ENCODE measurements at places on chromosomes 5 and 9.
A peak's percentile ranks its signal among the peaks of the same experiment; 100 is the strongest.

- DNase-seq, result no peak
Observed at GRCh38 chr5:146173597-146173996, 8.9 kb downstream of the LARS1 start.

GRCh38 chr9:14270358-14271092 is 43.4 kb downstream of the NFIB start:
- DNase-seq, result peak; percentile 33

DNA sequence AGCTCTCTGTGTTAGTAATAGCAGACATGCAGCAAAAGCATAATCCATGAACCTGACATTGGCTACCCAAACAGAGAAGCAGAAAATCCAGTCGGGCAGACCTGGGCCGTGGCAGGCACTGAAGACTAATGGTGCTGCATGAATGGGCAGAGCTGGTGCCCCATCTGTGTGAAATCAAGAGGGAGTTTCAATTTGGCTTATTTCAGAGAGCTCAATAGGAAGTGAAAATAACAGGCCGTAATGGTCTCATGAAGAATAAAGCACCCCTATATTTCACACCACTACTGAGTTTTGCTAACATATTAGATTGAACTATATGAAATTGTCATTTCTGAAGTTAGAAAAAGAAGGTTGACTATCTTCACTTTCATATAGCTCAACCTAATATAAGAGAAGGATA is 149.7 kb downstream of the ENC1 start:
- DNase-seq, result no peak

- DNase-seq, result peak; percentile 35
Observed at GRCh38 chr5:139091439-139092156, 106.6 kb downstream of the SIL1 start.

DNA sequence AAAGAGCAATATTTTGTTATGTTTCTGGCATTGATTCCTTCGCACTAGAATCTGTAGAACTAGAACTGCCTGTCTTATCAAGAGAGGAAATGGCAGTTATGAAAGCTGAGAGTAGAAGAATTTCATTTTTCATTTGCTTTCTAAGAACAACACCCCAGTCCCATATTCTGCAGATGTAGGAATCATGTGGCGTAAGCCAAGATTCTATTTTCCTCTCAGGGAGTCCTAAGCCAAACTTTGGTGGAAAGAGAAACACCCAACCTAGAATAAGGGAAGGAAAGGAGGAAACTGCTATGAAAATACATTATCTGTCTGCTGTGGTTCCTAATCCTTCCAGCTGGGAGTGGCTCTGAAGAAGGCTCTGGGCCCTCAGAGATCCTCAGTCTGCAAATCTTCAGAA is 1176.9 kb upstream of the C9orf72 start:
- no peak for DNase-seq

- no peak for DNase-seq
Observed at GRCh38 chr5:125272357-125272756, 525.9 kb upstream of the ZNF608 start.

DNA sequence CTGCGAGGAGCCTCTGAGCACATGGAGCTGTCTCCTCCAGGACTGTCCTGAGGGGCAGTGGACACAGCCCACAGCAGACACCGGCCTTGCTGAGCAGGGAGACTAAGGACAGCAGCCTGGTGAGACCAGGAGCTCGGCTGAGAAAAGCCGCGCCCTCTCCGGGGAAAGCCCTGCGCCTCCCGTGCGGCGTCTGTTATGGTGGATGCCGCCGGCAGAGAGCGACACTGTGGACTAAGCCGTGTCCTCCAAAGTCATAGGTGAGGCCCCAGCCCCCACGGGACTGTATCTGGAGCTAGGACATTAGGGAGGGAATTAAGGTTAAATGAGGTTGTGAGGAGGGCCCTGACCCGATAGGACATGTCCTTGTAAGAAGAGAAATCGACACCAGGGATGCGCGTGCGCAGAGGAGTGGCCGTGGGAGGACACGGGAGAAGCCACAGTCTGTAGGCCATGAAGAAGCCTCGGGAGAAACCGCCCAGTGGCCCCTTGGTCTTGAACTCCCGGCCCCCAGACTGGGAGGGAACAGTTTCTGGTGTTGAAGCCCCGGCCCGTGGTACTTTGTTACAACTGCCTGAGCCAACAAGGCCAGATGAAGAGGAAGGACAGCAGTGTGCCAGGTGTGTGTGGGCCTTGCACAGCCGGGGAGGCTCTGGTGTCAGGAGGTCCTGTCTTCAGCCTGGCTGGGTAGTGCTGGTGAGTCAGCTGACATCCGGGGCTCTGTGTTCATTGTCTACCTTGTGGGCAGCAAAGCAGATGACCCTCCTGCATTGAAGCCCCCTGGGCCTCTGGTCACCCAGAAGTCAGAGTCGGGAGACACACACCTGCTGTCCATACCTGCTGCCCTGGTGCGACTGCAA is 22.1 kb downstream of the MRPL36 start:
- no peak for DNase-seq

DNA sequence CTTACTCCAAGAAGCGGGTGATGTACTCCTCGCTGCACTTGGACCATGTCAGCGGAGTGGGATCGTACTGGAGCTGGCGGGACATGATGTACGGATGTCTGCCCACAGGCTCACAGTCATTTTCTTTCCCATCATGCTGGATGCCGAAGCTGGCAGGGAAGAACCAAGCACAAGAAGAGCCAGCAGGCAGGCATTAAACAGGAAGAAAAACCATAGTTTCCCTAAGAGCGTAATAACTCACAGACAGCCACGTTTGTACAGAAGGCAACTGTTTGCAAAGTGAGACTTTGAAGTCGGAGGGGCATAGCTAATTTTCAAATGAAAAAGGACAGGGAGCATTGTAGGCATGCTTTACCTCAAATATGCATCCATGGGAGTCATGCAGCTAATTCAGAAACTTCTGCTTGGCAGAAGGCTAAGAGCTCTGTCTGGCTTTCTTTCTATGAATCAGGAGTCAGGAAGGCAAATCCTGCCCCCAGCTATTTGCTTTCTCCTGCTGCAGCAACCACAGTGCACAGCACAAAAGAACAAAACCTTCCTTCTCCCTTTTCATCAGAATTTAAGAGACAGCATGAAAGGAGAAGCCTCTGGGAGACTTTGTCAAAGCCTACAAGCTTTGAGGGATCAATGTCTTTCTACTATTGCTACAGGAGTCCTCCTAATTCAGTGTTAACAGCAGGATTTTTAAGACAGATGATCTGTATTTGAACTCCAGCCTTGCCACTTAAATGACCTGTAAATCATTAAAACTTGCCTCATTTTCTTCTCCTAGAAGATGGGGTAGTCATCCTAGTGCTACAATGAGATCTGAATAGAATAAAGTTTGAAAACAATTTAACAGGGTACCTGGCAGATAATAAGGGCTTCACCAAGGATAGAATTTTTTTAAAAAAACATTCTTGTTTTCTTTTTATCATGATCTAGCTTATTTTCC is 209.1 kb downstream of the TARS1 start:
- peak; percentile 70 for DNase-seq

DNA sequence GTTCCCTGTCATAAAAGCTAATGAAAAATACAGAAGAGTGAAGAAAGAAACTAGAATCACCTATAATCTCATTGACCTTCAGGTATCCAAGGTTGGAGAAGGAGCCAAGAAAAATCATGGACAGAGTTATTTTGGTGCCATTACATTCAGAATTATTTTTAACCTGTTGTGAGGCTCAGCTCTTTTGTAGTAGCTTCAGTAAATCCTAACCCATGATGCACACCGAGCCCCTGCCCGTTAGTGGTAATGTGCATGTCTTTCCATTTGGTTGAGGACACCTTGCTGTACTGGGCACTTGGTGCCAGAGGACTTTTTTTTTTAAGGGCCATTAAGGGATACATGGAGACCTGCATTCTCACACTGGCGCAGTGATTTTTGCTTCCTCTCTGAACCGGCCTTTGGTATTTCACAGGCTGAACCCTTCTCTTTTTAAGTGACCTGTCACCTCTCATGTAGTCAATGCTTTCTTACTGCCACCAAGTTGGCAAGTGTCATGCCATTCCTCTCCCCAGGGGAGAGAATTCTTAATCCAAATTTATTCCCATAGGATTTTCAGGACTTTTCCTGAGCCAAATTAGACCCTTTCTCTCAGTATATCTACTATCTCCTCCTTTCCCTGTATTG is 125.6 kb downstream of the SMARCA2 start:
- DNase-seq, result no peak

DNA sequence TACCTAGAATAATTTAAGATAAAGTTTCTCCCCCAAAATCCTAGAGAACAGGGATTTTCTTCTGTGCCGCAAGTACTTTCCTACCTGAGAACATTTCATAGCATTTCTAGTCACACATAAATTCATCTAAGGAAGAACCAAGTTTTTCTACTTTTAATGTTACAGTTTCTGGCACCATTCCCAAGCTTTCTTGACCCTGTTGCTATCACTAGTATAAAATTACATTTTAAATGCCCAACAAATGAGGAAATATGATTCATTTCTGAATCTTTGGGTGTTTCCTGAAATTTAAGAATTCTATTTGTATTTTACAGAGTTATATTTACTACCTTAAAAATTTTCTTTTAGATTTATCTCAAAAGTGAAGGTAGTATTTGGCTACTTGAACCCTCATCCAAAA is 137.8 kb downstream of the LPAR1 start:
- DNase-seq, result peak; percentile 50

DNA sequence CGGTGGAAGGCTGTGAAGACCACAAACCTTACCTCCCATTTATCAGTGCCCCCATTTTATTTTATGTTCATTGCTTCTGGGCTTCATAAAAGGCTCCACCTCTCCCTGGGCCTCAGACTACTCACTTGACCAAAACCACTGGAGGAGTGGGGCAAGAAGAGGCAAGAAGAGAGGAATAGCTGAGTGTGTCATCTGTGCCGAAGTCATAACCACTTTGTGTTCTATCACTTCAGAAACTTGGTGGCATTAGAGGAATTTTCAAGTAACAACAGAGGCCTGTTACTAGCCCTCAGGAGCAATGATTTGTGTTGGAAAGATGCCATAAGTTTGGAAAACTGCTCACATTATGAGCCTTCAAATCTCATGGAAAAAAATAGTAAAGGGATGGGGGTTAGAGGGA is 88.7 kb upstream of the PIK3R1 start:
- DNase-seq, result no peak

- peak; percentile 40 for DNase-seq
Observed at GRCh38 chr9:136122425-136123383, 4.0 kb upstream of the TMEM250 start.

DNA sequence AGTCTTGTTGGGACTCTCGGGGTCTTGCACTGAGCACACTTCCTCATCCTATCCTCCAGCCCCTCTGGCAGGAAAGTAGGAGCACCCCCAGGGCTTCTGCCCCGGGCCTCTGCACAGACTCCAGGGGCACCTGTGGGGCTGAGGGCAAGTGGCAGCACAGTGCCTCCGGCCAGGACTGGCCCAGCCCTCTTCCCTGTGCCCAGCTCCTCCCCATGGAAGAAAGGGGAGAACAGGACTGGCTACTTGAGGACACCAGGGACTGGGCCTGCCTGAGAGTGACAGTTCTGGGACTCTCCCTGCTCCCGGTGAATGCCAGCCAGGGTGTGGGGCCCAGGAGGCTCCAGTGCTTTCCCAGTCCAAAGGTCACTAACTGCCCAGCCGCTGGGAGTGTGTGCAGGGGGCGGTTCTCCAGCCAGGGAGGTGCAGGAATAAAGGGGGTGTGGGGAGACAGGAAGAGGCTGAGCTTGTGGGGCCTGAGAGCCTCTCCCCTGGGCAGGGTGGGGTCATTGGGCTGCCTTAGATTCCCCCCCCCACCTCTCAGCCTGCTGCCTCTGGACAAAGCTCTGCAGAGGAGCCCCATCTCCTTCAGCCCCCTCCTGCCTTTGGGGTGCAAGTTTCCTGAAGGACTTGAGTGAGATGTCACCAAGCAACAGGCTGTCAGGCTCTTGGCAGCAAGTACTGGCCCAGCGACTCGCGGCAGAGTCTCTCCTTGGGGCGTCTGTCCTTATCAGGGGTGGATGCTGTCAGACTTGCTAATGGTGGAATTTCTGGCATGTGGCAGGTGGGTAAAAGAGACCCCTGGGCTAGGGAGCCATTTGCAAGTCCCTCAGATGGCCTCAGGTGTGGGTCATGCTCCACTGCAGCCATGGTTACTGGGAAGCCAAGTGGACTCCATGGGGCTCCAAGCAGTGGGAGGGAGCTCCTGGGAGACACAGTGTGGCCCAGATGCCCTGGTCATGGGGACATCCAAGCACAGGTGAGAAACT is 19.1 kb upstream of the JADE2 start:
- DNase-seq, result peak; percentile 52

DNA sequence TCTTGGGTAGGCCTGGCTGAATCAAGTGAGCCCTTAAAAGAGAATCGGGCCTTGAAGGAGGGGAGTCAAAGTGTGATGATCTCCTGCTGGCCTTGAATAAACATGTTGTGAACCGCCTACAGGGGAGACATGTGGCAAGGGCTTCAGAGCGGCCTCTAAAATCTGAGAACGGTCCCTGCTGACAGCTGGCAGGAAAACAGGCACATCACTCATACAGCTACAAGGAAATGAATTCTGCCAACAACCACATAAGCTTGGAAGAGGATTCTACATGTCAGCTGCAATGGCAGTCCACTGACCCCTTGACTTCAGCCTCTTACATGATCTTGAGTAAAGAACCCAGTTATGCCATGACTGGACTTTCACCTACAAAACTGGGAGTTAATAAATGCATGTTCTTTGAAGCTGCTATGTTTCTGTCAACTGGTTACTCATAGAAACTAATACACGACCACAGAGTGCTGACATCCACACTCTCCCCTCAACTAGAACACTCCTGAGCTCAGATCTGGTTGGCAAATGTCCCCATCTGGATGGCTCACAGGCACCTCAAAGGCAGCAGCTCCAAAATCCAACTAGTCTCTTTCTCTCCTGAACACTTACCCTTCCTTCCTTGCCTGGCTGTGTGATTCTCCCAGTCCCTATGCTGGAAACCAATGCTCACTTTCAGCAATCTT is 333.1 kb downstream of the ASTN2 start:
- DNase-seq, result no peak

GRCh38 chr5:129098488-129099183 is 4.1 kb downstream of the ISOC1 start:
- DNase-seq, result no peak

DNA sequence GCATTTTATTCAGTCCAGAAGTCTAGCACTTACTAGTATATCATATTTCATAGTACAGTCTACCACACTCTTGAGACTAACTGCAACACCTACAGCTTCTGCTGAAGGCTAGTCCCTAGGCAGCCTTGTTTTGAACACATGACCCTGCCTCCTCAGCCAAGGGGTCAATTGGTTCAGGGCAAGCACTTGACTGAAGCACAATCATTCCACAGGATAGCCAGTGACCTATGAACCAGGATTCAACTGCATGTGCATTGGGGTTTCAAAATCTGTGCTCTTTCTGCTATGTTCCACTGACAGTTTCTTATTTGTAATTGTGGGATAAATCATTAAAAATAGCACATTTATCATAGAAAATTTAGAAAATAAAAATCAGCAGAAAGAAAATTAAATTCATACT is 186.8 kb downstream of the TMEM161B start:
- no peak for DNase-seq
